ENCODE measurements at places on chromosomes 16 and 17.

GRCh38 chr17:77049440-77049839, 91.3 kb upstream of the SEC14L1 start:
- peak; percentile 13 for DNase-seq

DNA sequence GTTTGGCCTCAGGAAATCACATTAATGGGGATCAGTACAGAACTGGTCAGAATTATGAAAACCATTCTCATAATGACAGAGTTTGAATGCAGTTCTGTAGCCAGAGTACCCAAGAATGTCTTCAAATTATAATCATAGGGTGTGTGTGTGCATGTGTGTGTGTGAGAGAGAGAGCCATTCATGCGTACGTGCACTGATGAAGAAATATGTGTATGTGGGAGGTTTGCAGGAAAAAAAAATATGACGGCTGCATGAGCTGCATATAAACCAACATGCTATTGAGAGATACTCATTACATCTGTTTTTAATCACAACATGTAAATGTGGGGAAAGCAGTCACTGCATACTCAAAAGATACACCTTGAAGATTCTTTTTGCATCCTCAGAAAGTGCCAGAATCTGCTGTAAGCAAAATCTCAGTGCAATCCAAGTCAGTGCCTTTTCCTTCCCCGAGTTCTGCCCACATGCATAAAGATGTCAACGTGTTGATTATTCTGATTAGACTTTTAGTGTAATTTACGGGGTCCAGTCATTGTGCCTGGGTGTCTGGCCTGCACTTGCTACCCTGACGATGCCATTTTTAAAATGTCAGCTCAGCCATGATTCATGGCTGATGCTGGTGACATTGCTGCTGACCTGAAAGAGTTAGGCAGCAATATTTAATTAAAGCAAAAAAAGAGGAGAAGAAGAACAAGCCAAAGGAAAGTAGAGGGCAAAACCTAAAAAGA, 378.7 kb upstream of the ZFHX3 start:
- no peak for DNase-seq

- DNase-seq = no peak
Observed at GRCh38 chr17:83180996-83181481, 101.6 kb downstream of the METRNL start.

DNA sequence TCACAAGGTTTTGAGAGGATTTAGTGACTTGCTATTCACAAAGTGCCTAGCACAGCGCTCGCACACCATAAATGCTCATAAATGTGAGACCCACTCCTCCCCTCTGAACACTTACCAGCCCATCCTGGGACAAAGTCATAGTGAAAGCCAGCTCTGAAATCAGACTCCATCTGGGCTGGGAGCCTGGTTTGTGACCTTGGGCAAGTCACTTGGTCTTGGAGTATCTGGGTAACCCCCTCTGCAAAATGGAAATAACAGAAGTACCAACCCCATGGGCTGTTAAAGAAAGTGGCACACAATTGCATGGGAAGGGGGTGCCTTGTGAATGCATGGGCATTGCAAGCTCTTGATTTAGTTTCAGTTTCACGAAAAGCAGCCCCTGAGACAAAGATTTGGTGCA, 104.7 kb upstream of the CDH5 start:
- DNase-seq = no peak

- peak; percentile 86 for DNase-seq
Observed at GRCh38 chr17:71402661-71403141, 718.1 kb upstream of the SOX9 start.

DNA sequence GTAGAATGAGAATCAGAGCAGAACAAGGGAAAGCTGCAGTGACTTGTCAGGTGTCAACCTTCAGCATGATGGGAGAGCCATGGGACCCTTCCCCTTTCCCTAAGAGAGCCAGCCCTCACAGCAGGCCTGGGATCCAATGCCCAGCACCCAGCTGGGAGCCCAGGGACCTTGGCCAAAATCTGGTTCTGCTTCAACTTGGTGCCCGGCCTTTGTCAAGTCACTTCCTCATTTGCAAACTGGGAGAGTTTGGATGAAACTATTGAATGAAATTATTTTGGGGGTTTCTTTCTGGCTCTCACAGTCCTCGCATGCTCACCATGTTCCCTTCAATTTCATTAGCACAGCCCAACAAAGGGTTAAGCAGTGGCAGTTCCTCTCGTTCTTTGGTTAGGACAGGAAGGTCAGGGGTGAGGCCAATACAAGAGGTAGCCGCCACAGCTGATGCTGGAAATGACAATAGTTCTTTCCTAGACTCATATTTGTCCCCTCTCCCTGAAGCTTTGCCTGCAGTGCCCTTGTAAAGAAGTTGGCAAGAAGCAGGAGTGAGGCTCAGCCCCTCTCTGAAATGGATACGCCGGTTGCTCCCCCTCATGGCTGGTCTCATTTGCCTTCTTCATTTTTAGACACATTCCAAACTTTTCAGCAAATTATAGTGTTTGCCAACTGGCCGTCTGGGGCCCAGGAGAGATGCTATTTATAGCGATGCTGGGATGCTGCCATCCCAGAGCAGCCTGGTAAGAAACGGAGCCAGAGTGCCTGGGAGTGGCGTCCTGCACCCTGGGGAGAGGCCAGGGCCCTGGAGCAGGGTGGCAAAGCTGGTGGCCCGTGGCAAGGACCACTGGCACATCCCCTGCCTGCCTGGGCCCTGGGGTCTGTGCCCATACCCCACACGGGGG, 34.5 kb upstream of the MEOX1 start:
- no peak for DNase-seq

- no peak for DNase-seq
Observed at GRCh38 chr17:12257176-12257575, 236.5 kb downstream of the MAP2K4 start.

DNA sequence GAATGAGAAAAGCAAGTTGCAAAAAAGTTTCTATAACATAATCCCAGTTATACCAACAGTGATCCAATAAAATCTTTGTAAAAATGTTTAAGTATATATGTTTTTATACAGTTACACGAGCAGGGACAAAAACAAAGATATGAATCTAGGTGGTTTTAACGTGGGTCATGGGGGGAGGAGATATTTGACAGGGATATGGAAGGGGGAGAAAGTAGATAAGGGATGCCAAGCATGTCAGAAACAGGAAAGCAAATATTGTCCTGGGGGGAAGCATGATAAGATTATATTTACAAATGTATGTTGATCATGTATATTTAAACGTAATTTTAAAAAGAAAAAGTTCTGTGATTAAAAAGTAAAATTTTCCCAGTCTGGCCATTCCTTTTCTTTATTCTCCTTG, 43.1 kb downstream of the TNRC6C start:
- DNase-seq = no peak

DNA sequence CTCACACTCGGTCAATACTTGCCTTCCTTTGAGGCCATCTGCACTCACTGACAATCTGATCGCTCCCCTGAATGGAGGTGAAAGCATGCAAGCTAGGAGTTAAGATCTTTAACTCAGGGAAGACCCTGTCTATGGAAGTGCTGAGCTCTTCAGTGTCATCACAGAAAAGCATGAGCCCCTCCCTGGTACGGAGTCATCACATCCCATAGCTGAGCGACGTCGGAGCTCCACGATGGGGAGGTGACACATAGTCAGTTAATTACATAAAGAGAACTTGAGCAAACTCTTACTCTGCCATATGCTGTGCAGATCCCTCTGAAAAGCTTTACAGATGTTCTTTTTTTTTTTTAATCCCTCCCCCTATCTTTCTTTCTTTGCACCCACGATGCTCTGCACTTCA, 463.2 kb downstream of the WWOX start:
- DNase-seq = no peak

DNA sequence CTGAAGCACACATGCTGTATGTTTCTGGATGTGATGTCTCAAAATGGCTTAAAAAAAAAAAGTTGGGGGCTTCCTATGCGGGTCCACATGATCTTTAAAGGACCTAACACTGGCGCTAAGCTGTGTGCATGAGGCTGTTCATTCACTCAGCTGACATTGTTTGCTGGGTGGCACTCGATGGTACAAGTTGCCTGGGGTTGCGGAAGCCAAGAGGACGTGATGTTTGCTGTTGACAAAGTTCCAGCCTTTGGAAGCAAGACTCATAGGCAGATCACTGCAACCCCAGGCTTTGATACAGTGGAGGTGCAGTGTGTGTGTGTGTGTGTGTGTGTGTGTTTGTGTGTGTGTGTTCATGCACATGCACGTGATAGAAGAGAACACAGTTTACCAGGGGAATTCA, 29.5 kb upstream of the DNAI2 start:
- no peak for DNase-seq

GRCh38 chr17:57487573-57487972, 231.2 kb downstream of the MSI2 start:
- no peak for DNase-seq

DNA sequence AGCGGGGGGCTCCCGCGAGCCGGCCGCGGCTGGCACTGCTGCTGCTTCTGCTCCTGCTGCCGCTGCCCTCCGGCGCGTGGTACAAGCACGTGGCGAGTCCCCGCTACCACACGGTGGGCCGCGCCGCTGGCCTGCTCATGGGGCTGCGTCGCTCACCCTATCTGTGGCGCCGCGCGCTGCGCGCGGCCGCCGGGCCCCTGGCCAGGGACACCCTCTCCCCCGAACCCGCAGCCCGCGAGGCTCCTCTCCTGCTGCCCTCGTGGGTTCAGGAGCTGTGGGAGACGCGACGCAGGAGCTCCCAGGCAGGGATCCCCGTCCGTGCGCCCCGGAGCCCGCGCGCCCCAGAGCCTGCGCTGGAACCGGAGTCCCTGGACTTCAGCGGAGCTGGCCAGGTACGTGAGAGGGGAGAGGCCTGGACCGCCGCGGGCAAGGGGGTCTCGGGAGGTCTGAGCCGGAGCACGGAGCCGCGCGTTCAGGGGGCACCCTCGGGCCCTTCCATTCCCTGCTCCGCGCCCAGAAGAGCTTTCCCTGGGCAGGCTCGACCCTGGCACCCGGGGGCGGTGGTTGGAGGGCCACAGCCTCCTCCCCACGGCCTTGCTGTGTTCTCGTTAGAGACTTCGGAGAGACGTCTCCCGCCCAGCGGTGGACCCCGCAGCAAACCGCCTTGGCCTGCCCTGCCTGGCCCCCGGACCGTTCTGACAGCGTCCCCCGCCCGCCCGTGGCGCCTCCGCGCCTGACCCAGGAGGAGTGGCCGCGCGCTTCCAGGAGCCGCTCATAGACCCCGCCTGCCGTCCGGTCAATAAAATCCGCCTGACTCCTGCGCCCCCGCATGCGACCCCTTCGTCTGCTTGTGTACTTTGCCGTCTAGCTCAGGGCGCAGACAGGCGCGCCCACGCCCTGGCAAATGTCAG, 591 bp downstream of the NPW start:
- DNase-seq = no peak

DNA sequence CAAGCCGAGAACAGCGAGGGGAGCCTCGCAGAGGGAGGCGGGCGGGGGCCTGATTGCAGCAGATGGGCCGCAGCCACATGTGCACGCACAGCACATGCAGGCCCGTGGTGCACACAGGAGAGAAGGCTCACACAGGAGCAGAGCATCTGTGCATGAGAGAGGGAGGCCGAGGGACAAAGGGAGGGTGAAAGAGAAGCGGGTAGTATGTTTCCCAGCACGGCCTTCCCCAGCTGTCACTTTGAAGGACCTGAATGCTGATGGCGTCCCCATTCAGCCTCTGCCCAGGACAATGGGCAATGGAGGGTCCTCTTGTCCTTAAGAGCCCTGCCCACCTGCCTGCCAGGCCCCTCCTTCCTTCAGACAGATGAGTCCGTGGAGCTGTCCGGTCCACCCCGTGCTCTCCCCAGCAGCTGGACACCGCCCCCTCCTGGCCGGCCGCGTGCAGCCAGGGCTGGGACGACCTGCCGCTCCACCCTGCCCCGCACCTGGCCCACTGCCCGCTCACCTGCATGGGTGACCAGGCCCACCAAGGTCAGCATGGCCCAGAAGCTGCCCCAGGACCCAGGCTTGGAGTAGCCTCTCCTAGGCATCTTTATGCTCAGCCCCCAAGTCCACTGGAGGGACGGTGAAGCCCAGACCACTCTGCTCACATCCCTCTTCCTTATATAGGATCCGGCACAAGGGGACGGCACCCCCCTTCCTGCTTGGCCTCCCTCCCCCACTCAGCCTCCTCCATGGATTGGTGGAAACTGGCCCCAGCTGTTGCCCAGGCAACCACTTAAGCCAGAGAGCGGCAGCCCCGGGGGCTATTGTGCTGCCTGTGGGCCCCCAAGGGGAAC, at the start of gene BTBD17:
TSS of gene BTBD17 (minus strand) at position 639 of the 839 bp plus-strand sequence. CDS start at position 590, 49 bp downstream.
- peak; percentile 46 for DNase-seq

GRCh38 chr17:10724546-10725195, 5.2 kb downstream of the TMEM220 start:
- DNase-seq = no peak

DNA sequence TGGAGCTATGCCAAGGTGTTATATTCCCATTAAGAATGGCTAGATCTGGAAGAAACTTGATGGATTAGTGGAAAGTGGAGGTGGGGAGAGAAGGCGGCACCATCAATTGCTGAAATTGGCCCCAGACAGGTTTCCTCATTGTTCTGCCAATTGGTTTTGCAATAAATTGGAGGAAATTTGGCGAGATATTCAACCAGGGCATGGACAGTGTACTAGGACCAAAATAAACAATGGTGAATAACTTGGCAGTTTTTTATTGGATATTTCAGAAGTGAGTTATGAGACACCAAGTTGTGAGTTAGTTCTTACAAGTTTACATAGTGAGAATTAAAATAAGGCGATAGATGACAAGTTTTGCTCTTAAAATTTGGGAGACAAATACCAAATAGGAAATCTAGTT, 41.1 kb upstream of the SOX9 start:
- DNase-seq = no peak

- DNase-seq = no peak
Observed at GRCh38 chr17:5665164-5665563, 80.9 kb upstream of the NLRP1 start.

DNA sequence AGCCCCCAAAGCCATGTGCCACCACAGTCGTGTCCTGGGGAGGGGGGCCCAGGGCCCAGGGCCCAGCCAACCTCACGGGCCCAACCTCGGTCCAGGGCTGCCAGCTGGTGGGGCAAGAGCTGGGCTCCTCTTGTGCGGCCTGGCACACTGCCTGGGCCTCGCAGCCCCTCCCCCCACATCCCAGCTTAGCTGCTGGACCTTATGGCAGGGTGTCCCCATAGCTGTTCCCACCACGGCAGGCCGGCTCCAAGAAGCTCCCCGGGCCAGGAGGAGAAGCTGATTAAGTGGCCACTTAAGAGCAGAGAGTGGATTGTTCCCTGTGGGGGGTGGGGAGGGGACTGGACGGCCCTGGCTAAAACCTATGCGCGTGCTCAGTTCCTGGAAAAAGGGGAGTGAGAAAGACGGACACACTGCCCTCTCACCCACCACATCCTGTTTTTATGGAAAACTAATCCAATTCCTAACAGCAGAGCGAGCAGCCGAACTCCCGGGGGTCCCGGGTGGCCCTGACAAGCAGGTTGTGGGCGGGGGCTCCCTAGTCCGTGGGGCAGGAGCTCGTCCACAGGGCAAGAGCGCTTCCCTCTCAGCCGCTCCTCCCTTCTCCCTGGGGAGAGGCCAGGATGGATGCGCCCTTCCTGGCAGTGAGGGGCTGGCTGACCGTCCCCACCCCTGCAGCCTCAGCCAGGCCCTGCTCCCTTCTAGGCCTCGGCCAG, 16.8 kb downstream of the PIEZO1 start:
- DNase-seq = no peak

DNA sequence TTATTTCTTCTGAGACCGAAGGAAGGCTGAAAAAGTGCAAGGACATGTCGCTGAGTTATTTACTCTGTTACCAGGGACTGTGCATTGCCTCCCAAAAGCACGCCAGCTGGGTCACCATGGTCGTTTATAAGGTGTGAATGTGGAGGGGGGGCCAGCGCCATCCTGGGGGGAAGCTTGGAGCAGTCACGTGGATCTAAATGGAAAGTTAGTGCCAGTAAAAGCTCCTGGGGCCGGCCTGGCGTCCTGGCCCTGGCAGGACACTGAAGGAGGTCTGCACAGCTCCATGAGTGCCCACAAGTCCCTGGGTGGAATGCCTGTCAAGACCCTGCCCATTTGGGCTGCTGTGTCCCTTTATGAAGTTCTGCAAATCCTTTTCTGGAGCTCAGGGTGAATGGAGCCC, 82.6 kb downstream of the C16orf95 start:
- DNase-seq = no peak

Data from NCI-H2081 (cell line).